Aorta (tissue), 5 donors: ENCODE measurements at places on chromosomes 11 and 22.

DNA sequence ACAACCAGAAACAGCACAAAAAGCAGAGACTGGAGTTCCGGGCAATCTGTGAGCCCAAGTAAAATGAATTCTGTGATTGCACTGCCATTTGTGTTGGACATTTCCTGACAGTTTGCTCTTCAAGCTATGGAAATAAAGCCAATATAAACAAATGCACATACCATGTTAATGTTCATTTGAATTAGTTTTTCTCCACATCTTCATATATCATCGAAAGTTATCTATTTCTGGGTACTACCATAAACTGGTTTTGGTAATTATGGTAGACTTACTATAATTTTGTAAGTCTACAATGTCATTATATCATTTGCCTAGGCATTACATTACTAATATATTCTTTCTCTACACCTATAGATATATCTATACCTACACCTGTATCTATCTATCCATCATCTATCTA, at the start of gene OR5M11:
Gene OR5M11 (minus strand): TSS at position 101 of the 400 bp plus-strand sequence. CDS start 0 bp downstream, at position 101.
- no peak for DNase-seq

DNA sequence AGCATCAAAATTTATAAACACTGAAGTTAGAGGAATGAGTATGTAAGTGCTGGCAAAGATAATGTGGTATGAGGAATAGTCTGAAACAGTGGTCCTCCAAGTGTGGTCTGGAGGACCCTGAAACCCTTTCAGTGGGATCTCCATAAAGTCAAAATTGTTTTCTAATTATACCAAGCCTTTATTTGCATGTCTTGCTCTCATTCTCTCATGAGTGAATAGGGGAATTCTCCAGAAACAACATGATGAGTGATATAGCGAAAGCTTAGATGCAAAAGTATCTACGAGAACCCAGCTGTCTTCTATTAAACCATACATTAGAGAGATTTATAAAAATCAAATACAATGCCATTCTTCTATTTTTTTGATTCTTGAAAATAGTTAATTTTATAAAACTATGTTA, 145.0 kb upstream of the RAG2 start:
- no peak for DNase-seq

DNA sequence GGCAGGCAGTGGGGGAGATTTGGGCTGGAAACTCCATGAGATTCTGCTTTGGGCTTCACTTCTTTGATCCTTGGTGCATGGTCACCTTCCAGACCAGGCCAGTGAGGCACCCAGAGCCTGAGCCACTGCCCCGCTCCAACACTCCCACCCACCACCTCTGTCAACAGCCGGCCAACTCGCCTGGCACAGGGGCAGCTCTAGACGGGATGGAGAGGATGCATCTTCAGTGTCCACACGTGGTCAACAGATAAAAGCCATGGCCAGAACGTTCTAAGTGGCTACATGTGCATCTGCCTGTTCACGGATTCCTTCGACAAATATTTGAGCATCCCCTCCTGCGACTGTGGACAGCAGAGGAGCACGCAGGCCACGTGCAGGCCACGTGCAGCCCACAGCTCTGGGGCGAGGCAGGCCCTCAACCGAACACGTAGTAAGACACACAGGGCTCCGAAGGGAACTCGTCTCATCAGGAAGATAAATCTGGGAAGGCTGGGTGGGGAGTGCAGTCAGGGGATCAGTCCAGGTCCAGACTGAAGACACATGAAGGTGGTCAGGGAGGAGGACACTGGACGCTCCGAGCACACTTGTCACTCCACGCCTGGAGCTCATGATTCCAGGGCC, 1.2 kb downstream of the LRRC56 start:
- peak; percentile 72 for DNase-seq

GRCh38 chr11:35169754-35170153, 30.8 kb downstream of the CD44 start:
- no peak for DNase-seq

DNA sequence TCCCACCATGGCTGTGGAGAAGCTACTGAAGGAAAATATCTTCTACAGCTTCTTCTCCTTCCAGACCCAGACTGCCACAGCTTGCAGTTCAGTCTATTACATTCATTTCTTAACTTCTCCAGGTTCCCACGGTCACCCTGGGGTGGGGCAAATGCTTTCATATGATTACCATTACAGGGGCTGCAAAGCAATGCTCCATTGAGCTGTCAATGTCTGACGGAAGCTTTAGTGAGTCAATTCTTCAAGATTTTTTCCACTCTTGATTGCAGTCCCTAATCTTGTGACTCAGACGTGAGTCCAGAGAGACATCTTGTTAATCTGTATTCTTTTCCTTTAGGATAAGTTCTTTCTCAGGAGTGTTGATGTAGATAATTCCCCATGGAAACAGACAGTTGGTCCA, 233.4 kb upstream of the DDI1 start:
- no peak for DNase-seq

GRCh38 chr11:69651834-69652620, 11.1 kb downstream of the CCND1 start:
- DNase-seq = no peak

GRCh38 chr11:35143297-35144135, 4.5 kb downstream of the CD44 start:
- no peak for DNase-seq

- DNase-seq = no peak
These were observed 71.8 kb downstream of the GGTLC2 start for GRCh38 chr22:22716136-22716665.

GRCh38 chr11:83544846-83545245, 258.7 kb upstream of the CCDC90B start:
- DNase-seq = no peak

DNA sequence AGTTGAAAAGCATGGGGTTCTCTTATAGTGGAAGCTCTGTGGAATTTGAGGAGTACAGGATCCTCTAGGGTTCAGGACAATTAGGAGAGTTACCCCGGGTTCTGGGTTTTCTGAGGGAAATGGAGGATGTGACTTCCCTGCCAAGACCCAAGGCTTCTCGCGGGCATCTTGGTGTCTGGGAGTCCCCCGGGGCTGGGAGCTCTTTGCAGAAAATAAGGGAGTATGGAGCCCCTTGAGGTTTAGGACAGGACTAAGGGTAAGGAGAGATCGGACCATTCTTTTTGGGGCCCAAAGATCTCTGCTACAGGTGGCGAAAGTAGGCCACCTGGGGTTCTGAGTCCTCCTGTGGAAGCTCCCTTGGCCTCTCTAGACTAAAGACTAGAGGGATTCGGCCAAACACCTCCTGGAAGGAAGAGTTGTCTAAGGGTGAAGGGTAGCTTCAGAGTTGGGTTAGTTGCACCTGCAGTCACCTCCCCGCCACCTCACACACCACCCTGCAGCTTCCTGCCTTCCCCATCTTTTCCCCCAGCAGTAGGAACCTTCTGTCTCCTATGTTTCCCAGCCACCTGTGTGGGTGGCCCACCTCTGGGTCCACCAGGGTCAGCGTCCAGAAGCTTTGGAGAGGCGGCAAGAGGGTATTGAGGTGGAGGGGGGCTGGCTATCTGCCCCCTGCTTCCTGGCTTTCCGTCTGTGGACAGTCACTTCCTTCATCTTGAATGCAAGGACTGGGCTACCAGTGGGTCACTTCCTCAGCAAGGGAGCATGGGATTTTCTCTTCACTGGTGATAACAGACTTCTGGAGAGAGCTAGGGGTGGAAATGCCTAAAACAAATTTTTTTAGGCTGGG, 908 bp downstream of the LIMK2 start:
- no peak for DNase-seq

- no peak for DNase-seq
These were observed 13.3 kb upstream of the TP53I11 start for GRCh38 chr11:44963948-44964347.

DNA sequence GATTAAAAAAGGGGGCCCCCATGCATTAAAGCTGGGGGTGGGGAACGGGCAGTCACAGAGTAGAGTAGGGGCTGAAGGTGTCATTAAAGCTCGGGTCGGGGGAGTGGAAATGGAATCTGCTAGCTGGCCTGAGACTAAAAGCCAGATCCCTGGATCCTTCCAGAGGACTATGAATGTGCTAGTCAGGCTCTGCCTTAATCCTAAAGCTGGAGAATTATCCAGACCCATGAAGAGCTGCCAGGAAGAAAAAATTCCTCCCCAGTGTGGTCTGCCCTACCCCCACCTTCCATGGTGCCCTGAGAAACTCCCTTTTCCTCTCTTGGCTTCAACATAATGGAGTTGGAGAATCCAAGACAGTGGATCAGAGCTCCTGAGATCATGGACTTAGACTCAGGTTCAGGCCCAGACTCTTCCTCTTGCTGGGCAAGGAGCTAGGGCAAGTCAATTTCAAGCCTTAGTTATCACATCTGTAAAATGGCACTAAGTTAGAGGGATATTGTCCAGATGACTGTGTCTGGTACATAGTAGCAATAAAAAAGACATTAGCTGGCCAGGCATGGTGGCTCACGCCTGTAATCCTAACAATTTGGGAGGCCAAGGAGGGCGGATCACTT, 24.0 kb upstream of the SMTN start:
- DNase-seq = no peak

- DNase-seq = no peak
These were observed 21.8 kb downstream of the PIK3C2A start for GRCh38 chr11:17185938-17186337.

DNA sequence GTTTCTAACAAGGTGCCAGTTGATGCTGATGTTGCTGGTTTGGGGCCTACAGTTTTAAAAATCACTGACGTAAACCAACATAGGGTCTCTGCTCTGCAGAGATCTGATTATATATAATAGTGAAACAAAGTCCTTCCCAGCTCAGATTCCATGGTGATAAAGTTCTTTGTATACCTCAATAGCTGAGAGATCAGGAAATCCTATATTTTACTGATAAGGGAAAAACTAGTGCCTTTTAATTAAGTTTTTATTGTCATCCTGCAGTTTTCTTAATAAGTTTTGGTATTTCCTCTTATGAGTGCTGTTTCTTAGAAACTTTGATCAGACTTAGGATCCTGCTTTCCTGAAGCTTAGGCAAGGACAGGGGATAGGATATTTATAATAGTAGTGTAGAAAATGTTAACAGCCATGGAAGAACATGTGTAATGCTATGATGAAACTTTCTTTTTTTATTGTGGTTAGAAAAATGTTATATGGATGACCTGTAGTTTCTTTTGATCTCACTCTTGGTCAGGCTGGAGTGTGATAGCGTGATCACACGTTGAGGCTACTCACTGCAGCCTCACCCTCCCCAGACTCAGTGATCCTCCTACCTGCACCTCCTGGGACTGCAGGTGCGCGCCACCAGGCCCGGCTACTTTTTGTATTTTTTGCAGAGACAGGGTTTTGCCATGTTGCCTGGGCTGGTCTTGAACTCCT, 14.1 kb downstream of the CAPRIN1 start:
- DNase-seq = no peak

- DNase-seq = no peak
These were observed 6.3 kb downstream of the DEPDC7 start for GRCh38 chr11:33021937-33022336.

DNA sequence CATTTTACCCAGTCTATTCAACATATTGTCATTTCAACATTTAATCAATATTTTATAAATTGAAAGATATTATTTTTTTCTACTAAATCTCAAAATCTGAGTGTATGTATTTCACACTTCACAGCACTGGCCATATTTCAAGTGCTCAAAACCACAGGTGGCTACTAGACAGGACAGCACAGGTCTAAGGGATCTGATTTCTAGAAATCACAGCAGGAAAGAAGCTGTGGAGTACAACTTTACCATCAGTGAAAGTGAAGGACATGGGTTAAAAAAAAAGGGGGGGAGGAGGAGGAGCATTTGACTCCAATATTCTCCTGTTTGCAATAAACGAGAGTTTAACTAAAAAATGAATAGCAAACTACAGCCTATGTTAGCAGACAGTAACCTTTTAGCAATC, 4.5 kb downstream of the PRDM10 start:
- DNase-seq = no peak

DNA sequence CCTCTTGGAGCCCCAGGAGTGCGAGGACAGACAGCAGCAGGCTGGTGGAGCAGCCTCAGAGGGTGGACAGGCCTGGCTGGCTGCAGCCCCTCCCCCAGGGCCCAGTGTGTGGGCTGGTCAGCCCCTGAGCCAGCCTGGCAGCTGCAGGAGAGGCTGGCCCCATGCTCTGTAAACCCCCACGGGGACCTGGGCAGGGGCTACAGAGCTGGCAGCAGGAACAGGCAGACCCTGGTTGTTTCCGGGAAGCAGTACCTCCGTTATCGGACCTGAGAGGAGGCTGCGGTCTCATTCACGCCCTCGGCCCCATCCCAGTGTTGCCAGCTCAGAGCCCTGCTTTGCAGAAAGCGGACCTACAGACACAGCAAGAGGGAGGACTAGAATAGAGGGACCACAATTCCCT, 38.5 kb upstream of the COMT start:
- no peak for DNase-seq

DNA sequence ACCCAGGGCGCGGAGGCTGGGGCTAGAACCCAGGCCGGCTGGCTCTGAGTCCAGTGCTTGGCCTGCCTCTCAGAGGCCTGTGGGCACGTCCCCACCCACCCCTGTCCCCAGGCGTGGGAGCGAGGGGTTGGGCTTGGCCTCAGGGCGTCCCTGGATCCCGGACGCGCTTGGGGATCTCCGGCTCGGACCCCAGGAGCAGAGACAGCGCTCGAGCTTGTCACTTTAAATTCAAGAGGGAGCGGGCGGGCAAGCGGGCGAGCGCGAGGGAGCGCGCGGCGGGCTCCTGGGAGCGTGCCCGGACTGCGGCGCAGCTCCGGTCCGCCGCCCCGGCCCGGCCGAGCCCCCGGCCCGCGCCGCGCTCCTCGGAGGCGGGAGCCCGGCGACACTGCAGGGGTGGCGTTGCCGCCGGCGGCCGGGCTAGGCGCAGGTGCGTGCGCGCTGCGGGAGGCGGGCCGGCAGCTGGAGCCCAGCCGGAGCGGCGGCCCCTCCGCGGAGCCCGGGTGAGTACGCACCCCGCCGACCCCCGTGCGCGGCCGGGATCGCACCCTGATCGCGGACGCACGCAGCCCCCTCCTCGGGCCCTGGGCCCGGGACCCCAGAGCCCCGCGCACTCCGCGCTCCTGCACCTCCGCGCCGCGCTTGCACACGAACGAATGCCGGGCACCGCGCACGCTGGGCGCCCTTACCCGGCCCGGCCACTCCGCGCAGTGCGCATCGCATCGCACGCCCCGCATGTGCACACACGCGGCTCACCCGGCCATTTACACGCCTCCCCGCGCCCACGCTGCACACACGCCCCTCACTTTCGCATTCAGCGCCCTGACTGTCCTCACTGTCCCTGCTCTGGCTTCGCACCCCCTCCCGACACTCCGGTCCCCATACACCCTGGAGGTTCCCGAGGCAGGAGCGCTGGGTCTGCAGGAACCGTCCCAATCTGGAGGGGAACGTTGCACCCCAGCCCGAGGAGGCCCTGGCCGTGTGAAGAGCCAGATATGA, at the start of gene SYT12:
Gene SYT12 (plus strand): TSS at position 174 of the 996 bp plus-strand sequence. CDS start 7,011 bp downstream, outside the sequence.
- DNase-seq = no peak

DNA sequence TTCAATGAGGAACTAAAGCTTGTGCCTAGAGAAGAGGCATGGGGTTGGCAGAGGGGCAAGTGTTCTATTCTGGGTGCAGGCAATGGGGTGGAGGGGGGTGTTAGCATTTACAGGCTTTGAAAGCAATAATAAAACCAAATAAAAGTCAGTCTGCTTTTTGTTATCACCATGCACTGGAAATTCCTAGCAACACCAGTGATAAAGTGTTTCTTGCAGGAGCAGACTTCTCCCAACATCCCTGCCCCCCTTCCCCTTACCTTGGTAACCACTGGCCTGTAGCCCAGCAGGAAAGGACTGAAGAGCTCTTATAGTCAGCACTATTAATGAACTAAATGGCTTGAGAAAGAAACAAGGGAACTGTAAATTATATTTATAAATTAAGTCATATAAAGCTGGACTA, 65.2 kb upstream of the SESN3 start:
- no peak for DNase-seq
